ENCODE measurements at places on chromosomes 4 and X.
A peak's percentile ranks its signal among the peaks of the same experiment; 100 is the strongest.

DNA sequence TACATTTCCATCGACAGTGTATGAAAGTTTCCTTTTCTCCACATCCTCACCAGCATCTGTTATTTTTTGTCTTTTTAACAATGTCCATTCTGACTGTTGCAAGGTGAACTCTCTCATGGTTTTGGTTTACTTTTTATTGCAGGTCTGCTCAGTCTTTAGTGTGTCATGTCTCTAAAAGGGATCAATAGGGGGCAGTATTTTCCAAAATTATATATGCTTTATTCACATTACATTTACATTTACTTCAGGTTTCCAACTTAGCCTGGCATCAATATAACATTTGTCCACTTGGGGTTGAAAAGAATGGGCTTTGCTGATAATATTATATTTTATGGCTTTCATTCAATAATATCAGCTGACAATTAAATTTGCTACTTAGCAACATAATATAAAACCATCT lies 265.0 kb upstream of the SLITRK2 start:
- DNase-seq, result no peak

- DNase-seq, result no peak
Measured at GRCh38 chr4:176545872-176546271, 226.1 kb downstream of the SPCS3 start.

GRCh38 chr4:155974476-155974749 lies 20.7 kb upstream of the CTSO start:
- DNase-seq, result no peak

DNA sequence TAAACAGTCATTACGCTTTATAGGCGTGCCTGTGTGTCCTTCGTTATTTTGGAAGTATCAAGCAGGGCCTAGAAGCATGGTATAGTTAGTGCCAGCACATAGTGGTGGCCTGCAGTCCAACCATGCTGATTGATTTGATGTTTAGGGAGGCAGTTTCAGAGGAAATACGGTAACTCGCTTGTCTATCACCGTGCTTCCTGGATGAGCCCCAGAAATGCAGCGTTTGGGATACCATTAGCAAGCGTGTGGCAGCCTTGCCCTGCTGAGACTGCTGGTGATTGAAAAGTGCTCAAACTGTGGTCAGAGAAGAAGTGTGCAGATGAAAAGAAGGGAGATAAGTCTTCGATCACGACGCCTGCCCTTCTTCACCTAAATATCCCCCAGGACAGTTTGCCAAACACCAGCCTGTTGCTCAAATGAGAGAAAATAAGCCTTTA lies 158.4 kb downstream of the CHIC2 start:
- DNase-seq, result peak; percentile 64

DNA sequence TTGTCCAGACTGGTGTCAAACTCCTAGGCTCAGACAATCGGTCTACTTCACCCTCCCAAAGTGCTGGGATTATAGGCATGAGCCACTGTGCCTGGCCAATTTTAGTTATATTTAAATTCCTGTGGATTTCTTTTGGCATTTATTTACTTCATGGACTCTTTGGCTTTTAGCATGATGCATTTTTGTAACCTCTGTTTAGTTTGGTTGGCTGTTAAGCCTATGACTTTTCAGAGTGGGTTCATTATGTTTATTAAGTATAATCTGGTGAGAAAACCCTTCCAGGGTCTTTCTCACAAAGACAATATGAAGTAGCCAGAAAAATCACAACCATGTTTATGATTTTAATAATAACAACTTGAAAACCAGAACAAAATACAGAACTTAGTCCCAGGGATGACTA lies 49.4 kb downstream of the USP38 start:
- no peak for DNase-seq

DNA sequence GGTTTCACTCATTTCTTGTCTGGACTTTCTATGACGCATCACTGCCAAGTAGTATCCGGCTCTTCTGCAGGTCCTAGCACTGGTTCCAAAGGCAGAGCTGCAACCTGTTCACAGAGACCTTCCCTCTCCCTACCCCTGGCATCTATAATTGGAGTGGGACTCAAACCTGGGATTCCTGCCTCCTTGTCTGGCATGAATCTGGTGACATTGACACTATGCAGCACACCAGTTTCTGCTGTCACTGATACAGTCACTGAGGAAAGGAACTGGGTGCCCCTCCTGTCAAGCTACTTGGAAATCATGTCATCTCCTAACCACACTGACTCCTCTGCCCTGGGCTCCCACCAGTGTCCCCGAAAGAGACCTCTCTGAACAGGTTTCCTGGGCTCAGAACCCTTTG lies 33.1 kb upstream of the EFNB1 start:
- no peak for DNase-seq

DNA sequence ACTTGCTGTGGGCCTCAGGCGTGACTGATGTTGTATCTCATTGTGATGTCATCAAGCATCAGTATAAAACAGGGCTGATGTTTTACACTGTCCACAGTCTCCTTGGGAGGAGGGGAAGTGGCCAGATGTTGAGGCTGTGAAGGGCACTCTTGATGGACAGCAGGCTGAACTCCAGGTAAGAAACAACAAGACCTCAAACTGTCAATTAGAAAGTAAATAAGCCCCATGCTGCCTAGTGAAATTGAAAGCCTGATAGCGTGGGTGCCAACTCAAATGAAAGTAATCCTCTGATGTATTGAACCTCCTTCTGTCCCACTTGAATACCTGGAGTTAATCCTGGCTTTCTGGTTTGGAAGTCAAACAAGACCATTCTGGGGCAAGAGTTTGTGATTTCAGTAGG lies 19.7 kb downstream of the VSIG1 start:
- no peak for DNase-seq

DNA sequence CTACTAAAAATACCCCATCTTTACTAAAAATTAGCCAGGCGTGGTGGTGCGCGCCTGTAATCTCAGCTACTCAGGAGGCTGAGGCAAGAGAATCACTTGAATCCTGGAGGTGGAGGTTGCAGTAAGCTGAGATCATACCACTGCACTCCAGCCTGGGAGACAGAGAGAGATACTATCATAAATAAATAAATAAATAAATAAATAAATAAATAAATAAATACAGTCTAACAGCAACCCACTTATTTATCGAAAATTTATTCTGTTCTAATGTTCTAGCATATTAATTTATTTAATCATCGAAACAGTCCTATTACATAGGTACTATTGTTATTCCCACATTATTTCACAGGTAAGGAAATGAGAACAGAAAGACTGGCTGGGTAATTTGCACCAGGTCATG lies 18.2 kb upstream of the TXK start:
- no peak for DNase-seq

DNA sequence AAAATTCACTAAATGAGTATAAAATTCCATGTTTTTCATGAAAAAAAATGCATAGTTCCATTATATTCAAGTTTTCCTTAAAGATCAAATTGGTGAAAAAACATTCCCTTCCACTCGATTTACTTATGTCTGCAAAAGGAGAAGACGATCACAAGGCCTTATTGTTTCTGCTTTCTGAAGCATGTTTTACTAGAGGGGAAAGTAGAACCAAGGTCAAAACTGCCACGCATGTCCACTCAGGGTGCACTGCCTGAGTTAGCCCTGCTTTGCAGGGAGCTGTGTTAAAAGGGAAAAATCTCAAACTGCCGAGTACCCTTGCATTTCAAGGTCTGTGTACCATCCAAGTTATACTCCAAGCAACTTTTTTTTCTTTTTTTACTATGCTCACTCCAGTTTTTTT lies 57.2 kb downstream of the TRAPPC11 start:
- DNase-seq, result no peak

DNA sequence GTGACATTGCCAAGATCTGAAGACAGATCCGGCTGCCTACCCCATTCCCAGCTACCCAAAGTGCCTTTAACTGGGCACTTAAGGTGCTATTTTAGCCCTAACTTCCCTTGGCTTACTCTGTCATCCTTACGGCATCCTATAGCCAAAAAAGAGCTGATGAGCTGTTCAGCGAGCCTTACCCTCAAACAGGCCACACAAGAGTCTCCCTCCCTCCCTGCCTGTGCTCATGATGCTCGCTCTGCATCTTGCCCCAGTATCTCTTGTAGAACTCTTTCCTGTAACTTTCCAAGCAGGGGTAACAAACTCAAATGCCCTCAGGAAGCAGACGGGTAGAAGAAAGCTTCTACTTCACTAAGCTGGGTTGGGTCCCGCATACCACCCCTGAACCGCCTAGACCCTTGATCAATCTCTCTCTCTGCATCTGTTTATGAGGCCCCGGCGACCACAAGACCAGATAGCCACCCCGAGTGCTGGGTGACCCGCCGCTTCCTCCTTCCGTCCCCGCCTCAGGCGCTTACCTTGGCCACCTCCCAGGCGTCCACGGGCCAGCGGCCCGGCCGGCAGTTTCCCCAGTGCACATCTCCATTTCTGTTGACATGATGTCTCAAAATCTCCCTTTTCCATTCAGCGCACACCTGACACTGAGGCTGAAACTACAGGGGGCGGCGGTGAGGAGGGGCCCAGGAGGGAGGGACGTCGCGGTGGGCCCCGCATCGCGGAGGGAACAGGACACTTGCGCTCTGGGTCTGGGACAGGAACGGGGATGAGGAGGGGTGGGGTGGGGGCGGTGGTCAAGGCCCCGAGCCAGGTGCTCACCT lies 663 bp downstream of the CXorf38 start:
- peak; percentile 53 for DNase-seq

GRCh38 chrX:118861338-118861737 lies 37.7 kb downstream of the ZCCHC12 start:
- DNase-seq, result no peak

DNA sequence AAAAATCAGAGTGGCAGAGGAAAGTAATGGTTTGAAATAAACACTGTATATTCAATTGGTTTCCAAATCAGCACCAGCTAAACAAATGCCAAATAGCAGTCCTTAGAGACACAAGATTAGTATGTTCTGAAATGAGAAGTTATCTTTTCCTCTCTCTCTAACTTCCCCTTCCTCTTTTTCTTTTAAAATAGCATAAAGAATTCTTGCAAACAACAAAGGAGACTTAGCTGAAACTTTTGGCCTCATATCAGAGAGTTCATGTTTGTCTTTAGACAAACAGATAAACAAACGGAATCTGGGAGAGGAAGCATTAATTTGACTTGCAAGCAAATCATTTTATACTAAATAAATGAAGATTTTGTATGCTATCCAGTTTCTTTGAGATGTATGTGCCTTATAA lies 399.0 kb downstream of the GBA3 start:
- no peak for DNase-seq

- DNase-seq, result no peak
Measured at GRCh38 chr4:7276515-7276914, 84.2 kb downstream of the SORCS2 start.

DNA sequence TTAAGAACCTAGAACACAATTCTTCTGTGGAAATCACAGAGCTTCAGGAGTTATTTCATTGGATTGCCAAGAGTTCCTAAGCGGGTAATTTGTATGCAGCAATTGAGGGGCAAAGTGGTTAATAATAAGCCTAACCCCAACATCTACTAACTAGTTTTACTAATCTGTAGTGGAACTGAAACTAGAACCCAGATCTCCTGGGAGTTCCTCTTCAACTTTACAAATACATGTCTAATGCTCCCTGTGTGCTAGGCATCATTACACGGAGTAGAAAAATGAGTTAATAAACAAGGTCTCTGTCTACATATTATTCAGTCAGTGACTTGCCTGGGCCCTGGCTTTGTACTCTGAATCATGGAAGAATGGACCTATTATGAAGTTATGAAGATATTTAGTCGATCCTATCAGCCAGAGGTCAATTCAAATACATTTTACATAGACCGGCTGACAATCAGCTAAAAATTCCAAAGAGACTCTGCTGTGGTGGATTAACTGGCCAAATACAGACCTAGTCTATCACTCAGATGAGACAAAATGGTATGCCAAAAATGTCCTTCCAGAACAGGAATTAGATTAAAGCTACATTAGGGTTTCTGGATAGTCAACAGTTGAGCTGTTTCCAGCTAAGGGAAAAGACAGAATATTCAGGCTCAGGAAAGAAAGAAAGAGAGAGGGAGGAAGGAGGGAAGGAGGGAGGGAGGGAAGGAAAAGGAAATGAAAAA lies 326.0 kb downstream of the FBXW7 start:
- DNase-seq, result no peak

DNA sequence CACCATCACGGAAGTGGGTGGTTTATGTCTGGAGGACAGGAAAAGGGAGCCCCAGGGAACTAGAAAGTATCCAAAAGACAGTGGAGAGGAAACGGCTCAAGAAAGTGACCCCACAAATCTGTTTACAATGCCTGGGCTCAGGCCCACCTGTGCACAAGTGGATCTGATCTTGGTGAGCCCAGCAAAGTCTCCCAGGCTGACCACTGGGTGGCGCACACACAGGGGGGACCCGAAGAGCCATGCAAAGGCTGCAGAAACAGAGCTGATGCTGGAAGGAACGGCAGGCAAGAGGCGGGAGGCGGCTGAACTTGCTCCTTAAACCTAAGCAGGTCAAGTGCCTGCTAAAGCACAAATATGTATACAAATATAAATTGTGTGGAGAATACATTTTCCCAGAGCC lies 9.6 kb downstream of the HAUS7 start:
- no peak for DNase-seq

DNA sequence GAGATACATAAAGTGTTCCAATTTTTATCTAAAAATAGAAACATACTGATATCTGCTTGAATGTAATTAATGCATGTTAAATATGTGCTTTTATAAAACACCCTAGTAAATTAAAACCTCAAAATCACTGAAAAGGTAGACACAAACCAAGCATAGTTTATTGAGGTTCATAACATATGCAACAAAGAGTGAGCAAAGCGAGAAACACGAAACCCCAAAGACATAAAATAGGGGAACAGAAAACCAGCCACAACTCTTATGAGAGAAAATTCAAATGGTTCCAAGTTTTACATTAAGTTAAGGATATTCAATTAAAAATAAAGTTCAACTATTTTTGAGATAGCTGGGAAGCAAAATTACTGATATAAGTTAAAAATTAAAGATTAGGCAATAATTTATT lies 336.4 kb upstream of the AGA start:
- no peak for DNase-seq

DNA sequence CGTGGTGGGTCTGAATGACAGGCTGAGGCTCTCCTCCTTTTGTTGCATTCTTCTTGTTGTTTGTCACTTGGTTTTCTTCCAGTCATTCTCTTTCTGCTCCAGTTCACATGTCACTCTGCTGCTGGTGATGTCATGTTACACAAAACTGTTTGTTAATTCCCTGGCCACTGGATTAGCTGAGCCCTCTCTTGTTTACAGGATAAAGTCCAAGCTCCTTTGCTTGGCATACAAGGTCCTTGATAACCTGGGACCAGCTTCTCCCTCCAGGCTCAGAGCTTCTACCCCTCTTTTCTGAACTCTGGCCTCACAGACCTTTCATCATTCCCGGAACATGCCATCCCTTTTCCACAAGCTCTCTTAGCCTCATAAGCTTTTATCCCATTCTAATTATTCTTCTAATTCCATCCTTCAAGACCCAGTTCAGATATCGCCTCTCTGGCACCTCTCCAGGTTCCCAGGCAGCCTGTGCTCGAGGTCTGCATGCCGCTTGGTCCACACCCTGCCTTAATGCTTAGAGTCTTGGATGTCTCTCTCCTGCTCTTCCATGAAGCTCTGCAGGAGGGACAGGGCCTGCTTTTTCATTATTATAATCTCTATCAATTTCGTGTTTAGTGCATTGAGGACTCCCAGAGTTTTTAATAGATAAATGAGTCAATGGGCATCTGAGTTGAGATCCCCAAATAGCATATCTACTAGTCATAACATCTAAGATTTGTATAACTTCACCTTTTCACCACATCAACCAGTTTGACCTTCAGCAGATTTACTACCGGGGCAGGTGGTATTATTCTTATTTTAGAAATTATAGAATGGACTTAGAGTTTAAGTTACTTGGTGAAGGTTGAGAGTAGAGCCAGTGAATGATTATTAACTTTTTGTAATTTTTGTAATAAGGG lies 98.7 kb downstream of the TMEM131L start:
- no peak for DNase-seq

GRCh38 chr4:94410678-94411206 lies 41.0 kb upstream of the PDLIM5 start:
- peak; percentile 48 for DNase-seq
